NCI-H2081 (cell line): ENCODE measurements at places on chromosomes 2 and 18.
A peak's percentile ranks its signal among the peaks of the same experiment; 100 is the strongest.

DNA sequence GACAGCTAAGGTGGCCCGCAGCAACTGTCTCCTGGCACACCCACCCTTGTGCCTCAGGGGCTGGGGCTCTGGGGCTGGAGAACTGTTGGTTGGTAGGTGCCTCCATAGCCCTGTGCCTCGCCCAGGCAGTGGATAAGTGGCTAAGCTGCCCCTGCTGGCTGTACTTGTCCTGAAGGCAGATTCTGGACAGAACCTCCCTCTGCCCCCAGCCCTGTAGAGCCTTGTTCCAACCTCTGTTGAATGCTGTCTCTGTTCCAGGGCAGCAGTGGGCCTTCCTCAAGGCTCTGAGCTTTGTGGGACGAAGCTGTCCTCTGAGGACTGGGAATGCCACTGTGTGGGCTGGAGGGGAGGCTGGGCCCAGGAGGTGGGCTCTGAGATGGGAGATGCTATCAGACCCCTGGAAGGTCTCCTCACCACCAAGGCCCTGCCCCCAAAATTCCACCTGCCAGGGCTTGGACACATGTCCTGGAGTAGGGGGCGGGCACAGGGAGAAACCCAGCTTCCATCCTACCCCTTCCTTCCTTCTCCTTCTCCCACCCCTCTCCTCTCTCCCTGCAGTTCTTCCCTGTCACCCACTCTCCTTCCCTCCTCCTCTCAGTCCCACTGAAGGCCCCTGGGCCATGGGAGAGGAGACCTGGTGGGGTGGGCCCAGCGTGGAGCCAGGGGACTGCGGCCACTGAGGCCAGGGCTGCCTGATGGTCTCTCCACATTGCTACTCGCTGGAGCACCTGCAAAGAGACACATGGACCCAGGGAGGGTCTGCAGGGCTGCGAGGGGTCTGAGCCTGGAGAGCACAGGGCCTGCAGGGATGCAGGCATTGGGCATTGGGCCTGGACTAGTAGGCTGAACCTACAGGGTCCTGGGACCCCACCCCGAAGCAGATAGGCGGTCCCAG lies 1.7 kb upstream of the PDCD1 start:
- no peak for DNase-seq

DNA sequence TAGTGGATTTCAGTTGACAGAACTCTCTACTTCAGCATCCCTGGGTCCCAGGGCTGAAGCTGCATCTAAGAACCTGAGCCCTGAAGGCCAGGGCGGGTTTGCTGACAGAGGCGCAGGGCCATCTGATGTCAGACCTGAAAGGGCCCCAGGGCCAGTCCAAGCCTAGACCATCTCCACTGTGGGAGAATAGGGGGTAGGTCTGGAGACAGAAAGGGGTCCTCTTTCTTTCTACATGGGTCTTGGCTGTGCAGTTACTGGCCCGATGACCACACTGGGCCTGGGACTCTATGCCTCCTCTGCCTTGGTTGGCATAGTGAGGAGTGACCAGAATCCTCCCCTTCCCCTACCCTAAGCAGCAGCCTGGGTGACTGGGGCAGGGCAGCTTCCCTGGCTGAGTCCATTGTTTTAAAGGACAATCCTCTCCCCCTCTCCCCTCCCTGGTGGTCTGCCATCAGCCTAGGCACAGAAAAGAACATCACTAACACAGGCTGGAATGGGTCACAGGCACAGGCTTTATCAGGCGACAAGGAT lies 34.5 kb downstream of the HS1BP3 start:
- DNase-seq: no peak

GRCh38 chr2:157777427-157777826 lies 98.7 kb downstream of the ACVR1 start:
- peak; percentile 46 for DNase-seq

DNA sequence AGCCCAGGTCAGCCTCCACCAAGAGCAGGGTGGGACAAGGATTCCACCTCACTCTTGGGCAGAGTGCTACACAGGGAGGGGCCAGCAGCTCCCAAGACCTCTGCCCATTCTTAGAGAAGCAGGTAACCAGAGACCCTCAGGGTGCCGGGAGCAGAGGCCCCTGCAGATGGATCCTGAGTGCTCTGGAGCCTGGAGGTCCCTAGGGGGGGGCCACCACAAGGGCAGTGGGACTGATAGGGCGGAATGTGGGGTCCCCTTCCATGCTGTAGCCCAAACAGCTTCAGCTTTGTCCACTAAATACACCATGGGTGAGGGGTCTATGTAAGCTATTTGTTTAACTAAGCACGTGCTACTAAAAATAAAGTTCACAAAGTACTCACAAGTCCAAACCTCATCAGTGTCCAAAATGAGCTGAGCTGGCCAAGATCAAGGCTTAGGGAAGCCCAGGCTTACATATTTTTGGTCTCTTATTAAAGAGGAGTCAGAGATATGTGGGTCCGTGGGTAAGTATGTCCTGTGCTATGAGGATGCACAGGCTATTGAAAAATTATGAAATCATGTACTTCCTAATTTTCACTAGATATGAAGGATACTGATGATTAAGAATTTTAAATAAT lies 21.5 kb upstream of the GPC1 start:
- no peak for DNase-seq

GRCh38 chr2:27839022-27839618 lies 51.1 kb downstream of the RBKS start:
- no peak for DNase-seq

DNA sequence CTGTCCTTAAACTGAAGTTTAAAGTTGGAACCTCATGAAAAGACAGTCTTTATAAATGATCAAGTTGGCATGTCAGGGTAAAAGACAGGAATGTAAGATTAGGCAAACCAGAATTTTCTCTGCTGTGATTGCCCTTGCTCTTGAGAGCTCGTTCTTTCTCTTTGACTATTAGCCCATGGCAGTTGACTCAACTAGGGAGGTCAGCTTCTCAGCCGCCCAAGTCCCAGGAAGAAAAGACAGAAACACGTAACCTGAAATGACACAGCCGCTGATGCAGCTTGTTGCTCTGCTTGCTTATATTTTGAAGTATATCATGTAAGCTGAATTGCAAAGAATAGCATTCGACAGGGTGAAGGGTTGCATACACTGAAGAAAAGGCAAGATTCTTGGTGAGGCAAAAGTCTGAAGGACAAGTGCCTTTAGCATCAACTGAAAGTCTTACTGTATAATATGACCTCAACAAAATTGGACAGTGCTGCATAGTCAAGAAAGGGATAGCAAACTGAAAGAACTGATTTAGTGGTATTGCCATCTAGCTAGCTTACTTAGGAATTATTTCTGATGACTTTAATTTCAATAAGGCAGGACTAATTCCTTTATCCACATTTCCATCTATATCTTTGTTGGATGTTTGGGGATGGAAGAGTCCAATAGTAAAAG lies 54.7 kb downstream of the ARHGAP15 start:
- DNase-seq: no peak

GRCh38 chr2:29878898-29879297 lies 42.5 kb downstream of the ALK start:
- DNase-seq: no peak

DNA sequence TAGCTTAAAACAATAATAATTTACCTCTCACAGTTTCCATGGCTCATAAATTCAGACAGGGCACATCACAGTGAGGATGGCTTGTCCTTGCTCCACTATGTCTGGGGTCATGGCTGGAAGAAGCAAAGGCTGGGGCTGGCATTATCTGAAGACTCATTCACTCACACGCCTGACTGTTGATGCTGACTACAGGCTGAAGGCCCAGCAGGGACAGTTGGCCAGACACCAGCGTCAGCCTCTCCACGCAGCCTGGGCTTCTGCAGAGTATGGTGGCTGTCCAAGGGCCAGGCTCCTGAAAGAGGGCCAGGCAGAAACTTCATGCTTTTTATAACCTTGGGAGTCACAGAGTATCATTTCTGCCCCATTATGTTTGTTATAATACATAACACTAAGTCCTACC lies 33.4 kb downstream of the YPEL5 start:
- no peak for DNase-seq

GRCh38 chr2:198890490-198890889 lies 567.2 kb downstream of the SATB2 start:
- DNase-seq: no peak

DNA sequence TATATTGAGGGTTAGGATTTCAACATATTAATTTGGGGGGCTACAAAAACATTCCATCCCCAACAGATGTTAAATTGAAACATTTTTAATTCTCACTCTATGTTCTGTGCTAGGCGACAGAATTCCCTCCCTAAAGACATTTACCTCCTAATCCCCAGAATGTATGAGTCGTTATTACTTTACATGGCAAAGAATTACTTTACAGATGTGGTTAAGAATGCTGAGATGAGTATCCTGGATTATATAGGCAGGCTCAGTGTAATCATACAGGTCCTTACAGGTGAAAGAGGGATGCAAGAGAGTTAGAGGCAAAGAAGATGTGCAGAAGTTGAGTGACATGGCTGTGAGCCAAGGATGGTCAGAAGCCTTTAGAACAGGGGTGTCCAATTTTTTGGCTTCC lies 974.1 kb upstream of the ACVR2A start:
- DNase-seq: no peak

- DNase-seq: no peak
Observed at GRCh38 chr2:14524803-14525080, 107.8 kb upstream of the LRATD1 start.

GRCh38 chr2:43424262-43425207 lies 171.3 kb downstream of the THADA start:
- no peak for DNase-seq

DNA sequence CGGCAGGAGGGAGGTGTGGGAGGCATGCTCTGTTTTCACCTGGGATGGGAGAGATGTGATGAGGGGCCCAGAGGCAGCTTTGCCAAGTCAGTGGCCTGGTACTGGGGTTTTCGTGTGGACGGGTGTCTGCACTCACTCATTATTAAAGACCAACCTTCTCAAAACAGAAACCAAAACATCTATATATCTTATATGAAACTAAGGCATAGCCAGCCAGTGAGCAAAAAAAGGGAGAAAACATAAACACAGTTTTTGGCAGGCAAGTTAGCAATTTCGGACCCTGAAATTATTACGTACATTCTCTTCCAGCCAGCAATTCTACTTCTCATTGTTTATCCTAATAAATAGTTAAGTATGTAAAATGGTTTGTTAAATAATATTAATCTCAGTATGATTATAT lies 181.1 kb upstream of the SMAD2 start:
- DNase-seq: no peak

DNA sequence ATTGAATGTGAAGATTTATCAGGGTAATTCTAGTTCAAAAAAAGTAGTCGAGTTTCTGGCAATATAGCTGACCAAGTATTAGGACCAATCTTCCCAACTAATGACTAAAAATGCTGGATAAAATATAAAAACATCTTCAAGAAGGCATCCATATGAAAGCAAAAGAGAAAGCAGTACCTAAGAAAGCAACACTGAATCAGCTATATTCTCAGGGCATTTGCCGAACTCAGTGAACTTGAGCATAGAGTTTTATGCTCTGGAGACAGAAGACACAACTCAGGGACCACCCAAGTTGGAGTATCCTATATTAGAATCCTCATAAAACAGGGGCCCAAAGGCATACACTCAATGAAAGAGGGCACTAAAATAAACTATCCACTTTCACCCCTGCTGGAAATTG lies 103.7 kb upstream of the HNRNPA3 start:
- DNase-seq: no peak

GRCh38 chr18:69494841-69495240 lies 94.2 kb downstream of the DOK6 start:
- no peak for DNase-seq

DNA sequence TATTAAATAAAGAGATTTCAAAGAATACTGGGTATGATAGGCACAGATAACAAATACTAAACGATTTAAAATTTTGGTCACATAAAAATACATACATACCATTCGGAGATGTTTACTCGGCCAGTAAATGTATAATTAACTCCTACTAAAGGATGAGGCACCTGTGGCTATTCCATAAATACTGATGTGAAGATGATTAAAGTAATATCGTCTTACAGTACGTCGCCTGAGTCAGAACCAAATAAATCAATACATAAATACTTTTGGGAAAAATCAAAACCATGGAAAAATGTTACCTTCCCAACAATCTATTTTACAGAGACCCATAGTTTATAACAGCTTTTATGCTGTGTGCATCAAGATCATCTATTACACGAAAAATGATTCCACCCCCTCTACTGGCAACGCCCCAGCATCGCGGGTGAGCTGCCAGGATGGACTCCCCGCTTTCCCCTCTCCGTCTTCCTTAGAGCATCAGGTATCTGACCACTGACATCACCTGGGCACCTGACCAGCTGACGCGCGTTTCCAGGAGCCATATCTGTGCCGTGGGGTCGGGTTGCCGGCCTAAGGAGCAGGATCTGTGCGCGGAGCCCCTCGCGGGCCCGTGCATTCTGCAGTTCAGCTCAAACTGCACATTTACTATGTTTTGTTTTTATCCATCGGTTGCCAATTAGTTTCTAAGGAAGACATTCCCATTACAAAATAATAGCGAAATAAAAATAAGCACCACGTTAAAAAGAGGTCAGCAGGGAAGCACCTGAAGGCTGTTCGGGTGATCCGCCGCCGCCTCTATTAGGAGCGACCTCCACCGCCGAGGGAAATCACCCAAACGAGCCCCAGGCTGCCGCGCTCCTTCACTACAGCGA lies 901 bp downstream of the ICA1L start:
- peak; percentile 73 for DNase-seq

GRCh38 chr2:49931241-49931640 lies 776.9 kb upstream of the FSHR start:
- DNase-seq: no peak

DNA sequence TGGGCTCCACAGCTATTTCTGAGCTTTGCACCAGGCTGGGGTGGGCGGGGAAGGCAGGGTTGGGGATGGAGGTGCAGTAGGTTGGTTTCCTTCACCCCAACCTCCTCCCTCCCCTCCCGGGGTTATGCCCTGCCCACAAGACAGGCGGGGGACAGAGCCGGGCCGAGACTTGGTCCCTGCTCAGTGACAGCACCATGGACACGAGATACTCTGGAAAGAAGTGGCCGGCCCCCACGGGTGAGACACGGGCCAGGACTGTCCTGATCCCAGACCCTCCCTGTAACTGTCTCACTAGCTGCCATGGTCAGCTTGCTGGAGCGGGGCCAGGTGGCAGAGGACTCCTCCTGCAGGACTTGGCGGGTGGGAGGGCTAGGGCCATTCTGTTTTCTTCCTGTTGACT lies 59.7 kb downstream of the DYSF start:
- DNase-seq: no peak

- no peak for DNase-seq
Observed at GRCh38 chr2:17270894-17271293, 247.3 kb downstream of the RAD51AP2 start.

- DNase-seq: no peak
Observed at GRCh38 chr2:12227941-12228608, 481.6 kb downstream of the LPIN1 start.

DNA sequence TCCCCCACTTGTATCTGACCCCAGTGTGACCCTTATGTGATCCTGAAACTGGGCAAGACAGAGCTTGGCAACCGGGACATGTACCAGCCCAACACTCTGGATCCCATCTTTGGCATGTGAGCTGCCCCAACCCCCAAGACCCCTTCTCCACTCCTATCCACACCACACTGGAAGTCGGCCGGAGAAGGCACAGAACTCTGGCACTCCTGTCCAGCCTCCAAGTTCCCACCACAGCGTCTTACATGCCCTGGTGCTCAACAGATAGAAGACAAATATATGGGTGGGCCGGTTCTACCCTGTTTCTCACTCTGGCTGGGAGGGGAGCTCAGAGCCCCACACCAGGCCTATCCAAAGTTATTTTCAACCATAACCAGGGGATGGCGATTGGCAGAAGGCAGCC lies 40.8 kb downstream of the LMAN2L start:
- DNase-seq: no peak

GRCh38 chr2:233371641-233372040 lies 17.3 kb downstream of the DGKD start:
- no peak for DNase-seq
